Calu3 (cell line): ENCODE measurements at places on chromosomes 5 and 9. TPM values are rescaled to one million over a fixed set of nuclear protein-coding genes. Genes with fewer than 3 reads are reported as not detected.

DNA sequence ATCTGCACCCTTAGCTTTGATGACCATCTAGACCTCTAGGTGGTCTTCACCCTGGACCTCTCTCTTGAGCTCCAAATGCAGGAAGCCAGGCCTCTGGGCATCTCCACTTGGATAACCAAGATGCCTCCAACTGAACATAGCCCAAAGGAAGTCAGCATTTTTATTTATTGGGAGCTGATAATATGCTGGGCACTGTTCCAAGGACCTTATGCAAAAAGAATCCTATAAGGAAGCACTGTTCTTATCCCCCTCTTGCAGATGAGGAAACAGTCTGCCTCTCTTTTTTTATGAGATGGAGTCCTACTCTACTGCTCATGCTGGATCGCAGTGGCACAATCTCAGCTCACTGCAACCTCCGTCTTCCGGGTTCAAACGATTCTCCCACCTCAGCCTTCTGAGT lies 219.9 kb downstream of the CDK5RAP2 start:
- H3K4me1 ChIP-seq: no peaks in the 10 kb centered on the region

The FLT4 gene
- not detected in 2 replicates for total RNA-seq

- no peak overlapping the region for H3K27ac ChIP-seq
- no peak overlapping the region for H3K4me3 ChIP-seq
- peaks cover 44% of the 10 kb centered on the region for H3K27me3 ChIP-seq
- DNase-seq: no peak
- H3K4me1 ChIP-seq: no peaks in the 10 kb centered on the region
Measured at GRCh38 chr5:98742396-98743073, 30.9 kb upstream of the RGMB start.

DNA sequence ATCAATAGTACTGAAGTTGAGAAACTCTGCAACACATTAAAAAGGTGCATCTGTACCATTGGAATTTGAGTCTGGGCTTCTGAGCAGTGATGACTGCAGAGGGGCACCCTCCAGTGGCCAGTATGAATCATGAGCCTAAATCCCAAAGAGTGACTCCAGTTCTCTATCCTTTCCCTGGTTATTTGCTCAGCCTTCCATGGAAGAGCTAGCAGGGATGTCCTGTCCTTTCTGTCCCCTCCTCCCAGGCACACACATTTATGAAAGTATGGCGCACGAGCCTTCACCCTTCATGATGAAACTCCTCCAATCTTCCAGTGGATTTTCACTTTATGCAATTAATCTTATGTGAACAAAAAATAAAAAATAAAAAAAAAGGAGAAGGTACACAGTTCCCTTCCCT lies 81.0 kb downstream of the ESM1 start:
- H3K27me3 ChIP-seq: peaks cover 94% of the 10 kb centered on the region
- no peak overlapping the region for H3K27ac ChIP-seq
- H3K4me1 ChIP-seq: no peaks in the 10 kb centered on the region
- peak; percentile 21 for DNase-seq
- H3K4me3 ChIP-seq: no peak overlapping the region

The SLCO6A1 gene
- not detected in 2 replicates for total RNA-seq

The ZNF454 gene
- total RNA-seq: not detected in 2 replicates

DNA sequence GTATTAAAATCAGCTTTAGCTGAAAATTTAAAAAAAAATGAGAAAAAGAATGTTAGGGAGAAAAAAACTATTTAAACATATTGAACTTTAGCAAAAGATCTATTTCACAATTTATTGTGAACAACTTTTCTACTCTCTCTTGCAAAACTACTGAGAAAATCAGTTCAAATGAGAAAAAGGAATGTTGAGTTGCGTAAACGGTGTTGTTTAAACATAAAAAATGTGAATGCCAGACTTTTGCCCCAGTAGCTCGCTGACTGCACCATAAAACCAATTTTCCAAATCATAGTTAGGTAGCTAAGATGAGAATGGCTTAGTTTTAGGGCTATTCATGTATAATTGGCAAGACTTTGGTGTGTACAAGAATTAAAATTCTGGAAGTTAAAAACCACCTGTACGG lies 13.4 kb upstream of the RAD23B start:
- H3K4me1 ChIP-seq: peaks cover 12% of the 10 kb centered on the region
- DNase-seq: no peak
- H3K27ac ChIP-seq: no peak overlapping the region

GRCh38 chr9:68704814-68705530 lies at the start of gene PIP5K1B:
Gene PIP5K1B (plus strand): TSS chr9:68705240. CDS start chr9:68822615, 117,375 bp downstream.
- peak within 1 kb of the TSS; percentile 98 for H3K4me3 ChIP-seq
- peak; percentile 76 for DNase-seq
- H3K36me3 ChIP-seq: peaks cover 23% of the 10 kb centered on the region
- peaks cover 10% of the 10 kb centered on the region for H3K4me1 ChIP-seq
- H3K27me3 ChIP-seq: peaks cover 36% of the 10 kb centered on the region

The ARHGEF39 gene
- total RNA-seq: 14.2 and 15.4 TPM in 2 replicates

The RETREG1 gene
- total RNA-seq: 12.0 and 15.4 TPM in 2 replicates

DNA sequence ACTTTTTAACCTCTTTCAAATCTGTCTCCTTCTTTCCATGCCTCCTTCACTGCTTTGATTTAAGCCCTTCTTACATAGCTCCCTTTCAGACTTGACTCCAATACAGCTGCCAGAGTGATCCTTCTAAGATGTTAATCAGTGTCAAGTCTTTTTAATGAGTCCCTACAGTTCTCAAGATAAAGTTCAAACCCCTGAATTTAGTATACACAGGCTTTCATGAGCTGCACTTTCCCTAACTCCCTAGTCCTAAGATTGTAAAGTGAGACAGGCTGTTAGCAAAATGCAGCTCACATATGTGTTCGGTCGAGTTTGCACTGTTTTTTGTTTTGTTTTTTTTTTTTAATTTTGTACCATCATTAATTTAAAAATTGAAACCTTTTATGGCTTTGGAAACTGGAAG lies 190.4 kb upstream of the VCAN start:
- H3K27ac ChIP-seq: no peak overlapping the region
- no peak overlapping the region for H3K4me3 ChIP-seq
- H3K27me3 ChIP-seq: no peaks in the 10 kb centered on the region
- DNase-seq: no peak
- no peaks in the 10 kb centered on the region for H3K36me3 ChIP-seq
- H3K4me1 ChIP-seq: peaks cover 16% of the 10 kb centered on the region

DNA sequence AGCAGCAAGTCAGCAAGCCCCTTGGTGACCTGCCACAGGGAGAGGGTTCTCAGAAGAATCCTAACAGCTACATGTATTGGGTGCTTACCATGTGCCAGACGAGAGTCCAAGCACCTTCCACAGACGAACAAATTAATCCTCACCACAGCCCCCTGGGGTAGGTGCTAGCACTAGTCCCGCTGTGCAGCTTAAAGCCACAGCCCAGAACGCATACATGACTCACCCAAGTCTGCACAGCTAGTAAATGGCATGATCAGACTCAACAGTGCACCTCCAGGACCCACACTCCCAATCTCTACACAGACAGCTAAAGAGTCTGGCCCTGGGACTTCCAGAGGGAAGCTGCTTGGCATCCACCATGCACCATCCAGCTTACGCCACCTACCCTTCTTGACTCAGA lies 111.5 kb downstream of the PAX5 start:
- H3K4me3 ChIP-seq: no peak overlapping the region
- no peaks in the 10 kb centered on the region for H3K27me3 ChIP-seq
- no peak for DNase-seq
- peaks cover 13% of the 10 kb centered on the region for H3K4me1 ChIP-seq
- H3K36me3 ChIP-seq: peaks cover 3% of the 10 kb centered on the region

DNA sequence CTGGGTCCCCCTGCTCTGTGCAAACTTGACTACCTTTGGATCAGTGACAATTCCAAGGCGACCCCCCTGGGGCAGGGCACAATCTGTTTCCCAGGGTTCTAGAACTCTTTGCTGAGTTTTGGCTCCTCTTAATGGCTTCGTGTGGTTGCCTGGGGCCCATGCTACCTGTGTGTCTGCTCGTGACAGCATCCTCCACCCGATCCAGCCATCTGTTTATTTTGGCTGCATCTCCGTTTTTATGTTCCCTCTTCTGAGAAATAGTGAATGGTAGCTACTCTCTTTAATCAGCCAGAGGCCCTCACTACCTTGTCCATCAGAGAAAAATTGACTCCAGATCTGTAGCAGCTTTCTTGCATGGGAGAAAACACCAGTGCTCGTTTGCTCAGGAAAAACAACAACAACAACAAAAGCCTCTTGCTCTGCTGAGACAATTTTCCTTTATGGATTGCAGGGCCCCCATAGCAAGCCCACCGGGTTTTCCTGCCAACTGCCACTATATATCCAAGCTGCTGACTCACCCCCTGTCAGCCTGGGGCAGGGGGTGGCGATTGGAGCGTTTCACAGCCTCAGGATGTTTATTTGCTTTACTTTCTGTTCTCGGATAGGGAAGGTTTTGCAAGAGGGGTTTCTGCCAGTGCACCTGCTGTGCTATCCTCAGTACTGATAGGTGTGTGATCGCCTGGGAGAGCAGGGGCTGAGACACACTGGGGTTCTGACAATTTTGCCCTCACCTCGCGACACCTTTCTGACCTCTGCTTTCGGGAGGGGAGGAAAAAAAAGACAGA lies 607.8 kb downstream of the BNC2 start:
- H3K4me3 ChIP-seq: no peak overlapping the region
- no peak for DNase-seq
- H3K27ac ChIP-seq: no peak overlapping the region
- H3K4me1 ChIP-seq: no peaks in the 10 kb centered on the region
- no peaks in the 10 kb centered on the region for H3K27me3 ChIP-seq
- no peaks in the 10 kb centered on the region for H3K36me3 ChIP-seq

DNA sequence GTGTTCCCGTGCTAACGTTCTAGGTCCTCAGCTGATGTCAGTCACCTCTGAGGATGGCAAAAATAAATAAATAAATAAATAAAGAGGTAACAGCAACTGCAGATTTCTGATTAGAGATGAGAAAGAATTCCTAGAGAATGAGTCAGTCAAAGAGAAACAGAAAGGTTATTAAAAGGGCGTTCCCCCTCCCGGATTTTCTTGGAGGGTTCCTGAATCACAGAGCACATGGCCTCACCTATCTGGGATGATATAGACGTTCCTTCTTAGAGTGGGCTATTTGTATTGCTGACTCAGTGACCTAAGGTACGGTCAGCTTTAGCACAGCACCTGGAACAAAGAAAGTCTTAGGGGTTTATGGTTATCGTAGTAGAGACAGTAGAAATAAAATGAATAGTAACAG lies 30.6 kb downstream of the HTR4 start:
- no peak overlapping the region for H3K27ac ChIP-seq
- DNase-seq: peak; percentile 29
- H3K4me1 ChIP-seq: peaks cover 53% of the 10 kb centered on the region
- H3K4me3 ChIP-seq: peak overlapping the region; percentile 3
- H3K36me3 ChIP-seq: no peaks in the 10 kb centered on the region

- no peaks in the 10 kb centered on the region for H3K36me3 ChIP-seq
- H3K27me3 ChIP-seq: peaks cover 43% of the 10 kb centered on the region
- DNase-seq: no peak
- no peaks in the 10 kb centered on the region for H3K4me1 ChIP-seq
- no peak overlapping the region for H3K4me3 ChIP-seq
Measured at GRCh38 chr5:146624179-146624578, 108.2 kb upstream of the GPR151 start.

- H3K27me3 ChIP-seq: no peaks in the 10 kb centered on the region
- no peaks in the 10 kb centered on the region for H3K4me1 ChIP-seq
- DNase-seq: no peak
- no peaks in the 10 kb centered on the region for H3K36me3 ChIP-seq
Measured at GRCh38 chr9:16846367-16846766, 24.1 kb downstream of the BNC2 start.

DNA sequence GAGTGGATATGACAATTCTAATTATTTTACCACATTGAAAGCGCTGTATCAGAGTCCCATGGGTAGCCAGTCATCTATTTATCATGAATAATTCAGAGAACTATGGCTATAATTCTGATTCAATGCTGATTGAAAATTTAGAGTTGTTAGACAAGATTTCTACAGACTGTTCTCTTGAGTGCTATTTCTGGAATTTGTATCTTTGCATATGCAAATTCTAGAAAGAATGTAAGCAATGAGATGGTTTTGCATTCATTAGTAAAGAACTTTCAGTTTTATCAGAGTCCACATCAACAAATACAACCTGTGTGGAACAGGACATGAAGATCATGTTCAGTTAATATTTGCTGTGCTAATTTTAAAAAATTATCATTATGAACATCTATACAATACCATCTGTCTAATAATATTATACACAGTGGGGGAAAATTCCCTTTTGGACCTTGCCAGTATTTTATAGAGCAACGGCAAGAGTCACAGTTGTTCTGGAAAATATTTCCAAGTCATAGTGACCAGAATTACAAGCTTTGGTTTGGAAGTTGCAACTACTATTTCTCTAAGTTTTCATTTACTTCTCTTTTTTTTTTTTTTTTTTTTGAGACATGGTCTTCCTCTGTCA lies 372.7 kb upstream of the PTGER4 start:
- no peaks in the 10 kb centered on the region for H3K27me3 ChIP-seq
- DNase-seq: no peak
- H3K36me3 ChIP-seq: no peaks in the 10 kb centered on the region
- no peak overlapping the region for H3K27ac ChIP-seq

The PRUNE2 gene
- total RNA-seq: 0.07 TPM in 1 of 2 replicates, not detected in the other

DNA sequence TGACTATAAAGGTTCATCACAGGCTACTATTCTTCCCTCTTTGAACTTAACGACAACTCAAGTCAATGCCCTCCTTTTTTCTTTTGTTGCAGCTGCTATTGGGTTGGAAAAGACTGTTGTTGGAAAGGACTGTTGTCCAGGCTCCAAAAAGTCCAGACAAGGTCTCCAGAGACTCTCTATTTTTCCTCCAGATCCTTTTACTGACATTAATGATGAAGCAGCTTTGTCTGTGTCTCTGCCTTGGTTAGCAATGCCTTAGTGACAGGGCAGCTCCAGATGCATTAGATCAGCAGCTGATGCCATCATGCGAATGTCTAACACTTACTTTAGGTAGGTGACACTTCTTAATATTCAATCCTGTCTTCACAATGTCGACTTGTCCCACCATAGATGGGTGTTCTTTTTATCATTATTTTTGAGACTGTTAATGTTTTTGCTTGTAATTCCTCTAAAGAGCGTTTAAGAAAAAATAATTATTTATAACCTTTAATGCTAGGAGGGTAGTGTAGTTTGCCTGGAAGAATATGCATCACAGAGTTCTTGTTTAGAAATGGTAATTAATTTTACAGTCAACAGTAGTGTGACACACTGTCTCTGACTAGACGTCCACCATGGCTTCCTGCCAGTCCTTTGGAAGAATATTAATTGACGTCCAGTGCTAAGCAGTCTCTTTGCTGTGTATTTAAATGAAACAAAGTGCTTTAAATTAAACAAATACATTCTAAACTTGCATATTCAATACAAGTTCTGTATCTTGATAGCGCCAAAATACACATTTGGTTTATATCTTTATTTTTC lies 492.2 kb downstream of the NR2F1-AS1 start:
- peaks cover 12% of the 10 kb centered on the region for H3K4me1 ChIP-seq
- no peak overlapping the region for H3K27ac ChIP-seq
- DNase-seq: no peak
- no peaks in the 10 kb centered on the region for H3K36me3 ChIP-seq

The PLPP1 gene
- total RNA-seq: 20.2 and 21.5 TPM in 2 replicates
